Suppressor macrophage (primary cell): ENCODE measurements at places on chromosomes 5 and 9.
A peak's percentile ranks its signal among the peaks of the same experiment; 100 is the strongest.

DNA sequence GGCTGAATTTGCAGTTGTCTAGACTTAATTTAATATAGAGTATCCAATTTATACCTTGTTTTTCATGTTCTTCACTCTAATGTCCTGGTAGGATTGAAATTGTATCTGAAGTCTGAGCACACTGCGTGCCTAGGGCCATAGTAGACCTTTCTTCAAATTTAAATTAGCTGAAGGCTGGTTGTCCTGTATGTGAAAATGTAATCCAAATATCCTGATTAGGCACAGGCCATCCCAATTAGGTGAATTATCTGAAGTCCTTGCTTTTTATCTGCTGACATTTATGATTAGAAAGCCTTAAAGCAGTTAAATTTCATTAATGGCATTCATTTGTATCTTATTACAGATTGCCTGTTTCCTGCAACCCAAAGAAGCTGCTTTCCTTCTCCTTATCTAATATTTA is 20.4 kb downstream of the CDC26 start:
- DNase-seq = no peak

DNA sequence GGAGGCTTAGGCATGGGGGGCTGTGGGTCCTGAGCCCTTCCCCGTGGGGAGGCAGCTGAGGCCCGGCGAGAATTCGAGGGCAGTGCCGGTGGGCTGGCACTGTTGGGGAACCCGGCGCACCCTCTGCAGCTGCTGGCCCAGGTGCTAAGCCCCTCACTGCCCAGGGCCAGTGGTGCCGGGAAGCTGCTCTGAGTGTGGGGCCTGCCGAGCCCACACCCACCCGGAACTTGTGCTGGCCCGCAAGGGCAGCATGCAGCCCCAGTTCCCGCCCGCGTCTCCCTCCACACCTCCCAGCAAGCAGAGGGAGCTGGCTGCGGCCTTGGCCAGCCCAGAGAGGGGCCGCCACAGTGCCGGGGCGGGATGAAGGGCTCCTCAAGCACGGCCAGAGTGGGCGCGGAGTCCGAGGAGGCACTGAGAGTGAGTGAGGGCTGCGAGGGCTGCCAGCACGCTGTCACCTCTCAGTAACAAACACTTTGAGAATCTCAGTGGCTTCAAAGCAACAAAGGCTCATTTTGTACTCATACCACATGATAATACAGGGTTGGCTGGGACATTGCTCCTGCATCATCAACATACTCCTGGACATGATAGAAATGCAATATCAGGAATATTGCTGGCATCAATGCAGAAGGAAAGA is 265.7 kb upstream of the ANKRD55 start:
- no peak for DNase-seq

GRCh38 chr9:38024036-38024681 is 44.9 kb downstream of the SHB start:
- peak; percentile 46 for DNase-seq

- peak; percentile 91 for DNase-seq
Measured at GRCh38 chr5:78527054-78527859, 121.3 kb downstream of the LHFPL2 start.

DNA sequence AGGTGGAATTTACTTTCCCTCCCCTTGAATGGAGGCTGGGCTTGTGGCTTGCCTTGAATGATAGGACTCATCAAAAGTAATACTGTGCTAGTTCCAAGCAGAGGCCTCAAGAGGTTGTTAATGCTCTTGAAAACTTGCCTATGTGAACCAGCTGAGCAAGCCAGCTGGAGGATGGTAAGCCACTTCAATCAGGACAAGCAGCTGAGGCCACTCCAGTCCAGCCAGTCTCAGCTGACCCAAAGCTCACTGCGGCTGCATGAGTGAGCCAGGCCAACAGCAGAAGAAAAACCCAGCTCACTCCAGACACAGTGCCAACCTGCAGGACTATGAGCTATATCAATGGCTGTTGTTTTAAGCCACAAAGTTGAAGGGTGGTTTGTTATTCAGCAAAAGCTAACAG is 182.8 kb downstream of the MCTP1 start:
- no peak for DNase-seq

- no peak for DNase-seq
Measured at GRCh38 chr9:126125177-126125576, 201.5 kb upstream of the MVB12B start.

DNA sequence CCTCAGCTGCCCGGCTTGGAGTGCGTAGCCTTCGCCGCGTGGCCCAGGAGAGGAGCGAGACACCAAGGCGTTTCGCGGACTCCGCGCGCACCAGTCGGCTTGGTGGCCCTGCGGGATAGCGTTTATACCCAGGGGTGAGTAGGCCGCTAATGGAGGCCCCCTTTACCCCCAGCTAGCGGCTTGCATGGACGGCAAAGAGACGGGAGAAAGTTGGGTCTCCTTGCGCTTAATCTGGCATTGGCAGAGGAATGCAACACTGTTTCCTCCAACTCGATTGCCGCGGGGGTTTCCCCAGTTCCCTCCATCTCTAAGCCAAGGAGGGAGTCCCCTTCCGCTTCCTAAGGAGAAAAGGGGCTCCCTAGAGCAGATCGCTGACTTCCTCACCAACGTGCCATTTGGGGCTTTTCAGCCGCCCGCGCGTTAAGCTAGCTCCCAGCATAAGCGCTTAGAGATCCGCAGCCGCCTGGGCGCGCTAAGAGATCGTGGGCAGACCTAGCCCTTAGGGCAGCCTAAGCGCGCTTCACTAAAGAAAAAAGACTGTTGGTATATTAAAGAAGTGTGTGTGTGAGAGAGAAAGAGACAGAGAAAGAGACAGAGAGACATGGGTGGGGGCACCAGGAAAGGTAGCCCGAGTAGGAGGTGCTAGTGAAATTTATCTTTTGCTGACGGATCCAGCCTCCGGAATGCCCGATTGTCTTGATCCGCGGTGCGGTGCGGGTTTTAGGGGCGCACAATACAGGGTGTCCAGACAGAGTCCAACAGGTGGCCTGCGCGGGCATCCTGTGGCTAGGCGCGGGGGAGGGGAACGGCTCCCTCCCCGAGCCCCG is 597.9 kb upstream of the SGCD start:
- no peak for DNase-seq

GRCh38 chr5:140259500-140259899 is 43.4 kb downstream of the PFDN1 start:
- DNase-seq = no peak

- no peak for DNase-seq
Measured at GRCh38 chr5:177490311-177490991, 7.0 kb downstream of the PDLIM7 start.

GRCh38 chr5:35354751-35355150 is 124.5 kb upstream of the PRLR start:
- no peak for DNase-seq

GRCh38 chr5:100479079-100479688 is 56.0 kb upstream of the FAM174A start:
- no peak for DNase-seq

- no peak for DNase-seq
Measured at GRCh38 chr5:55568654-55569512, 34.1 kb upstream of the PLPP1 start.

- no peak for DNase-seq
Measured at GRCh38 chr5:81128416-81128815, 104.7 kb upstream of the CKMT2 start.

- no peak for DNase-seq
Measured at GRCh38 chr9:125440411-125440810, 178.8 kb downstream of the GAPVD1 start.

GRCh38 chr5:33556330-33557328 is 115.9 kb downstream of the TARS1 start:
- DNase-seq = no peak

DNA sequence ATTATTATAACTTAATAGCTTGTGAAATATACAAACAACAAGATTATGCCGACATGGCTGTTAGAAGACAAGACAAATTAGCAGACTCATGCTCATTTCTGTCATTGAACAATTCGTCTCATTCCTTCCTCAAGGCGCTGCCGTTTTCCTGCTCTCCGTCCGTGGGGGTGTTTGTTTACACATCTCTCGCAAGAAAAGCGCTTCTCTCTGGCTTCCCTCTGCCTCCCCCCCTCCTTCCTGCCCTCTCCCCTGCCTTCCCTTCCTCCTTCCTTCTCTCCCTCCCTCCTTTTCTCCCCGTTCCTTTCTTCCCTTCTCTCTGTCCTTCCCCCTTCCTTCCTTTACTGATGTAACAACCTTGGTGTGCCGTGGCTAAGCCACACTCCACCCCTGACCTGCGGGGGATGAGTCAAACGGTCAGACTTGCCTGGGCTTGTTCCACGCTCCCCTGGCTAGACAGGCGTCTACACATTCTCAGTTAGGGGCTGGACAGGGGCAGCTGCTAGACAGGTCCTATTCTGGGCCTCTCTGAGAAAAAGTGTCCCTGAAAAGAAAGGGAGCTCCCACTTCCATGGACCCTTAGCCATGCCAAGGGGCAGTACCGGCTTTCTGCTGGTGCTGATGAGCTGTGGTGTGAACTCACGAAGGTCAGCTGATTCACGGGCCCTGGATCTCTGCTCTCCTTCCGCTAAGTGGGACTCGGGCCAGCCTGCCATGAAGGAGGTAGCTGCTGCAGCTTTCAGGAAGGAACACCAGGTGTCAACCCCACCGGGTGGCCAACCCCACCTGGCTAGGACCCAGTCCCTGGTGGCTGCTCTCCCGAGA is 32.0 kb upstream of the SPTLC1 start:
- peak; percentile 44 for DNase-seq

DNA sequence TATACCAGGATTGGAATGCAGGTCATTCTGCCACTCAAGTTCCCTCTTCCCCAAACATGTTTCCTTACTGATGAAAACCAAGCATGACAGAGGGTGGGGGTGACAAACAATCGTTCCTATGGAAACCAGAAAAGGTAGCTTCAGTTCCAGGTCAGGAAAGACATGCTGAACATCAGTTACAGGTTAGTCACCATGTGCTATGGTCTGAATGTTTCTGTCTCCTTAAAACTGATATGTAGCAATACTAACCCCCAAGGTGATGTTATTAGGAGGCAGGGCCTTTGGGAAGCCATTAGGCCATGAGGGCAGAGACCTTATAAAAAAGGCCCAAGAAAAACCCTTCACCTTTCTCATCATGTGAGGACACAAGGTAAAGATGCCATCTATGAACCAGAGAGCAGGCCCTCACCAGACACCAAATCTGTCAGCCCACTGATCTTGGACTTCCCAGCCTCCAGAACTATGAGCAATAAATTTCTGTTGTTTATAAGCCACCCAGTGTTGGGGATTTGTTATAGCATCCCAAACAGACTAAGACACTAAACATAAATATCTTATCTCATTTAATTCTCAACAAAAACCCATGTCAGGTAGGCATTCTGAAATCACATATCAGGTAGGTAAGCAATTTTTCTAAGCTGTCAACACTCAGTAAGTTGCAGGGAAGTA is 15.7 kb upstream of the SH3RF2 start:
- no peak for DNase-seq

GRCh38 chr9:6632516-6633183 is 12.9 kb downstream of the GLDC start:
- no peak for DNase-seq

- DNase-seq = no peak
Measured at GRCh38 chr9:109172935-109173334, 5.9 kb upstream of the FRRS1L start.

GRCh38 chr5:135040333-135041144 is 6.5 kb upstream of the PITX1 start:
- no peak for DNase-seq

DNA sequence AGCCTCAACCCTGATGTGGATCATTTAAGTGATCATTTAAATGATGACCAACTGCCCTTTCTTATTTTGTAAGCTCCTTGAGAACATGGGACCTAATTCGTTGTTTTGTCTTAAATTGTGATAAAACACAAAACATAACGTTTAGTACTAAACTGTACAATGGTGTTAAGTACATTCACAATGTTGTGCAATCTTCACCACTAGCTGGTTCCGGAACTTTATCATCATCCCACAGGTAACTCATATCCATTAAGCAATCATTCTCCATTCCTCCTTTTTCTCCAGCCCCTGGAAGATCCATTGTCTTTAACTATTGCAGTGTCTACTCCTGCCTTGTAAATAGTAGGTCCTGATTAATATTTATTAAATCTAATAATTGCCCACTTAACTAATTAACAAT is 460.5 kb upstream of the BRINP1 start:
- DNase-seq = no peak

GRCh38 chr5:36605241-36605640 is 1.2 kb upstream of the SLC1A3 start:
- no peak for DNase-seq

DNA sequence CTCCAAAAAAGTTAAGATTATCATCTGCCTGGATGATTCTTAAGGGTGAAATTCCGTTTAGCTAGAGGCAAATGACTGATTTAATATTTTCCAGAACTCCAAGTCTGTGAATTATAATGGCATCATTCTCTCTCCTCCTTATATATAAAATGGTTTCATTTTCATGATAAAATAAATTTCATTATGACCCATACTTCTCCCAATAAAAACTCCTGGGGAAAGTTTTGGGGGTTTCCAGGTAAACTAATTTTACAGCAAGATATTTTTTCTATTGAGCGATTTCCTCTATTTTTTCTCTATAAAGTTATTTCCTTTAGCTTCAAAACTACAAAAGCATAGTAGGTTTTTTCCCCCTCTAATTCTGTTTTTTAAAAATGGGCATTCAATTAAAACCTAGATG is 7.6 kb upstream of the OTULIN start:
- no peak for DNase-seq

GRCh38 chr9:128457207-128457606 is 1.4 kb downstream of the ODF2 start:
- no peak for DNase-seq

GRCh38 chr9:2630158-2630557 is 8.6 kb downstream of the VLDLR start:
- no peak for DNase-seq

- DNase-seq = no peak
Measured at GRCh38 chr5:9062873-9063272, 483.0 kb downstream of the SEMA5A start.

DNA sequence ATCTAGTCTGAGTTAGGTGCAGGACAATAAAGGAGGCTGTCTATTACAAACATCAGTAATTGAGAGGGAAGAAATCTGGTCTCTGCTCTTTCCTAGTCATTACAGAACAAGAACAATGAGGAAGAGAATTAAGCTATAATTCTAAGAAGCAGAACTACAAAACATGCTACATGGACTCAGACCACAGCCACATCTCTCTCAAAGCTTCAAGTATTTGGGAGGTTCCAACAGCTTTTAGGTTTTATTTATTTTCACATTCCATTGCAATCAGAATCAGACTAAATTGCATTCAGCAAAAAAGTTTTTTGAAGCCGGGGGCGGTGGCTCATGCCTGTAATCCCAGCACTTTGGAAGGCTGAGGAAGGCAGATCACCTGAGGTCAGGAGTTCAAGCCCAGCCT is 1.1 kb upstream of the GRPEL2 start:
- DNase-seq = no peak
